ENCODE measurements at places on chromosomes 6 and 20.

- DNase-seq = no peak
Measured at GRCh38 chr20:58959652-58960051, 21.4 kb upstream of the NELFCD start.

GRCh38 chr6:138803861-138804260, 8.0 kb downstream of the ECT2L start:
- no peak for DNase-seq

DNA sequence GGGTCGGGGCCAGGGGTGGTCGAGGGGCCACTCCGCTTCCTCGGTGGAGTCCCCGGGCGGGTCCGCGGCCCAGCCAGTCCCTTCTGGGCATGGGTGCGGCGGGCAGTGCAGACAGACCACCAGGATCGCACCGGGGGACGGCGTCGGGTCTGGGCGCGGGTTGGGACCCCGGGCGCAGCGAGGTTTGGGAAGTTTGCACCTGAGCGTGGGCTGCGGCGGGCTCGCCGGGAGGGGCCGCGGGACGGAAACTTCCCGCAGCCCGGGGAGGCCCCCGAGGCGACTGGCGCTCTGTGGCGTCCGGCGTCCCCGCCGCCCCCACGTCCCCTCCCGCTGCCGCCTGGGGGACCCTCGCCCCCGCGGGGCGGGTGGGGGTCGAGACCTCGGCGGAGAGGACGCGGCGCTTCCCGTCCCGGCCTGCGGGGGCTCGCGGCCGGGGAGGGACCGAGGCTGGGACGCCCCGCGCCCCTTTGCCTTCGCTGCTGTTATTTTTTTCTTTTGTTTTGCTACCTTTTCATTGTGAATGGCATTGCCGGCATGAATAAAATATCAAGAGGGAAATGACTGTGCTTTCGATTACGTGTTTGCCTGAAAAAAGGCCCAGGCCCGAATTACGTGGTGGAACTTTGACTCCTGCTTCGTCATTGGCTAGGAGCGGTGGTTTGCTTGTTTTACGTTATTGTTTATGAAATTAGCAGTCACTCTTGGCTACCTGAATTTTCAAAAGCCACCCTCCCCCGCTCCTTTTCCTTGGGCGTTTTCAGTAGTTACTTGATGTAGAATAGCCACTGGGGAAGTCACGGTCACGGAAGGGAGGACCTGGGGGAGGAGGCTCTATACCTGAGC, 703 bp downstream of the SNX9 start:
- DNase-seq = peak; percentile 27

DNA sequence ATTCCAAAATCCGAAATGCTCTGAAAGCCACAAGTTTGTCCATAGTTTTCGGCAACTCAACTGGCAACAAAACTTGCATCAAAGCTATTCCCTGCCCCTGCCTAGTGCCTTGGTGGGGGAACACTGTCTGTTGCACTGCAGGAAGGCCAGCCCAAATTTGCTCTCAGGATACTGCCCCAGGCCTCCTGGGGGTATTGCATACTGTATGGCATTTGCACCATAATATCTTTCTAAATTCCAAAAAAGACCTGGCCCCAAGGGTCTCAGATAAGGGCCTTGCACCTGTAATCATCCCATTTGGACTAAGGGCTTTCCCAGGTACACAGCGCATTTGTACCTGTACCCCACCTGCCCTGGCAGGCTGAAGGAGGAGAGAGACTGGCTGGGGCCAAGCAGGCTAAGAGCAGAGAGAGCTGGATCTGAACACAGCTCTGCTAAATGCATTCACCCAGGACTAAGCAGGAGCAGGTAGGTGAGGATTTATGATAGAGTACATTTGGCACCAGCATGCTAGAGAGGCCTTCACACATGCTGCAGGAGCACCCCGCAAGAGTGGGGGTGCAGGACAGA, 4.0 kb upstream of the GRM4 start:
- no peak for DNase-seq

GRCh38 chr6:57113105-57113504, 23.1 kb downstream of the ZNF451 start:
- DNase-seq = no peak

DNA sequence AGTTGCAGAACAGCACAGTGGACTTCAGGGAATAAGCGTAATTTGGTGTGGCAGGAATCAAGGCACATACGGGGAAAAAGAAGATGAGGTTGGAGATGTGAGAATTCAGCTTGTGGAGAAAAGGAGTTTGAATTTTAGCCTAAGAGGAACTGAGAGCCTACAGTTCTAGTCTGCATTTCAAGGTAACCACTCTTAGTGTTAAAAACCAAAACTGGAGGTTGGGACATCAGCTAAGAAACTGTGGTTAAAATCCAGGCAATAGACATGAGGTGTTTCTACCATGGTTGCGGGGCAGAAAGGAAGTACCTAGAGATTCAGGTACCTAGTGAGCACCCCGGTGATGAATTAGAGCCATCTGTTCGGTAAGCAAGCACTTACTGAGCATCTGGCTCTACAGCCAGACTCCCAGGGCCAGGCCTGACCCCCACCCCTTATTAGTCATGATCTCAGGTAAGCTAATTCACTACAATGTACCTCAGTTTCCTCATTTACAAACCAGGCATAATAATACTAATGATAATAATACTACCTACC, 44.4 kb downstream of the FAXC start:
- DNase-seq = no peak

DNA sequence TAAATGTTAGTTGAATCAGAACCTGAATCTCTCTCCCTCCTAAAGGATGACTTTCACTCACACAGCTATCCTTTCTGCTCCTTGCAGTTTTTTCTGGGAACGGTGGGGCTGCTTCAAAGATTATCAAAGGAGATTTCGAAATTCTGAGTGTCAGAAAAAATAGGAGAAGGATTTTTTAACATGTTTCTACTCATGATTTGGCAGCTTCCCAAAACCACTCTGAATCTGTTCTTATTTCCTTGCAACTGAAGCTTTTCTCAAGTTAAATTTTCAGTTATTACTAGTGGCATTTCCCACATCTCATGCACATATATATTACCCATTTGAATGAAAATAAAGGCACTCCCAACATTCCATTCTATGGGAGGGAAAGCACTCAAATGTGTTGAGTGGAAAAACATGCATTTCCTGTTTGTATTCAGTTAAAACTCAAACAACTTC, 123.6 kb downstream of the LCA5 start:
- DNase-seq = no peak

GRCh38 chr6:43052842-43053544, 658 bp downstream of the CUL7 start:
- DNase-seq = no peak

GRCh38 chr20:47362361-47363219, 6.1 kb upstream of the ZMYND8 start:
- no peak for DNase-seq

DNA sequence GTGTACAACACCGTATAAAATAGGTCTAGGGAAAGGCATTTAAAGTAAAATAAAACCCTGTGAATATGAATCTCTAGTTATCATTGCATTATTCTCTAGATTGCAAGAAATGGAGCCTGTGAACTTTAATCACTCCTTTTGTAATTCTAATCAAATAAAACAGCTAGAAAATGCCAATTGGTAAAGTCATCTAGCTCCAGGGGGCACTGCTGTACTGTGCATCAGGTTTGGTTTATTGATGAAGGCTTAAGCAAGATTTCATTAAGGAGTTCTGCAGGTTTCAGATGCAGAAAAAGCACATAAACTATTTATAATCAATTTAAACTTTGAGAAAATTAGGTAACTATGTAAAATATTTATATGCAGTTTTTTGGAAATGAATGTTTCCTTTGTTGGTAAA, 645.0 kb downstream of the PHF3 start:
- no peak for DNase-seq

GRCh38 chr6:63742060-63742459, 106.5 kb downstream of the PHF3 start:
- no peak for DNase-seq

DNA sequence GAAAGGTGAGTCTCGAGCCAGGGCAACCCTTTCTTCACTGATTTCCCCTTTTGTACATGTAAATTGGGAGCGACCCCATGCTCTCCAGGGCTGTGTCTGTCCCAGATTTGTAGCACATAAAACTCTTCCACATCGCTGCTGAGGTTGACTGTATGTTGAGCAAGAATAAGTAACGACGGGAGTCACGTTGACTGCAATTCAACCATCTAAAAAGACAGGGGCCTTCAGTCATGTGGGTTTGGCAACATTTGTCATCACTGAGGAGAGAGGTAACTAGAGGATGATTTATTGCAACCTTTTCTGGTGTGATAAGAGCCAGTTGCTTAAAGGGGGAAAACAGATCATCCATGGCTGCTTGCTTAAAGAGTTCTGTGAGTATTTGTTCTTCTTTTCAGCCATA, 159.4 kb upstream of the SULF2 start:
- no peak for DNase-seq

GRCh38 chr6:135680964-135681913, 170.3 kb upstream of the PDE7B start:
- DNase-seq = no peak

DNA sequence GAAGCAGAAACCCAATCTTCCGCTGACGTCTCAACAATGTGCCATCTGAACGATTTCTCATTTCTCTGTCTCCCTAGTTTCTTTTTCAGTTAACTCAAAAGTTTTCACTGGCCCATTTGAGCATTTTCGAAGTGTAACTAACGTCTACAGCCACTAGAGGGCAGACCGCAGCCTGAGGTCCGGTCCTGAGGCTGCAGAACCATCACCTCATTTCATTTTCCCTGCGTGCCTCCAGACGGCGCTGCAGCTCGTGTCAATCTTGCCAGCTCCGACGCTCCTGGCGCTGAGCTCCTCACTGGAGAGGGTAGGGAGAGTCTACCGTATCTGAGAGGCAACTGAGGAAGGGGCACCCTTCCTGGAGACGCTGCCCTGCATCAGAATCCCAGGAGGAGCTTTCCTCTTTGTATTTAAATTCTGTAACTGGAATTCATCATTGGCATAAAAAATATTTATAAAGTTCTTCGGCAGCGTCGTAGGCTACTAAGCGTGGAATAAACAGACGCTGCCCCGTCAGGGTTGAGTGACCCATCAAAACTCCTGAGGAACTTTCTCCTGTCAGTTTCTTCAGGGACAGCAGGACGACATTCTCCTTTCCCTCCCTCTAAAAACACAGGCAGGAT, 28.5 kb upstream of the DTNBP1 start:
- DNase-seq = peak; percentile 87

DNA sequence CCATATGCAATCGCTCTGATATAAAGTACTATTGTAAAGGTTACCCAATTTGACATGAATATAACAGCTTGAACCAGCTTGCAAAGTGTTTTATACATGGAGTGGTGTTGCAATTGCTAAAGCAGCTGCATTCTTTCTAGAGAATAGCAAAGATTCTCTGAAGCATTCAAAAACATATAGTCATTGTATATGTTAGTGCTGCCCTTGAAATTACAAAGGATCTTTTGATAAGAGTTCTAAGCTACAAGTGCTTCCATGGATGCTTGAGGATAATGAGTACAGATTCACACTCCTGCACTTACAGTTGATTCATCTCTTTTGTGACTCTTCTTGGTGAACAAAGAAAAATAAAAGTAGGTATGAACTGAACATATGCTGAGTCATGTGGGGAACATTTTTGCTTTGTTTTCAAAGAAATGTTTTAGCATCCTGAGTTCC, 175.7 kb downstream of the ALDH8A1 start:
- DNase-seq = no peak

GRCh38 chr6:137744877-137745276, 122.2 kb upstream of the TNFAIP3 start:
- no peak for DNase-seq

GRCh38 chr20:35871259-35871771, 83.0 kb downstream of the SCAND1 start:
- DNase-seq = no peak

- no peak for DNase-seq
Measured at GRCh38 chr20:23156842-23157423, 70.8 kb upstream of the CD93 start.

DNA sequence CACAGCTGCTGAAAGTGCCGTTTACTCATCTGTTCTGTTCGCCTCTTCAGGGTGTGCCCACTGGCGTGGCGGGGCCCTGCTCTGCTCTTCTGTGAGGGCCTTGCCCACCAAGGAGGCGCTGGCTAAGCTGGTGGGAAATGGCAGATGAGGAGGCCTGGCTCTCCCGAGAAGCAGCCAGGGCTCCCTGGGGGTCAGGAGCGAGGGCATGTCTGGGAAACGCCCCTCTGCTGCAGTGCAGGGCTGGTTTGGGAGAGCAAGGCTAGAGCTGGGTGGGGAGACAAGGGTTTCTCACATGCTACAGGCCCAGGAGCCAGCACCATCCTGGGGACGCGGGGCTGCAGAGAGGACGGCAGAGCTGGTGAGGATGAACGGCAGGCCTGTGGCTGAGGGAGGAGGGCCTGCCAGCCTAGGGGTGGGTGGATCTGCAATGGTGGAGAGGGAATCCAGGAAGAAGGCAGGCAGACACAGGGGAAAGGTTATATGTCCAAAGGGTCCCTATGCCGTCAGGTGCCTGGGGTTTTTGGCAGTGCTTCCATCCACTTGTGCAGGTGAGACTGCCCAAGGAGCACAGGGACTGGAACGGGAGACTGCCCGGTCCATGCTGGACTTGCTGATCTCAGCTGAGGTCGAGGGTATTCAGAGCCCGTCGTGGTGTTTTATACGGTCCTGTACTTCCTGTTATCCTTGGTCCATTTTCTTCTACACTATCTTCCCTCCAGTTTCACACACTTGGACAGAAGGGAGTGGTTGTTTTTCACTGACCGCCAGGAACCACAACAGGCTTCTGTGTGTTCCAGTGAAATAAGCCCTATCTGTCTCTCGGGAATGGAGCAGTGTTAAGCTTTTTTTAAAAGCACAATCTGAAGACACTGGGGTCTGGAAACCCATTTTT, 119.2 kb downstream of the SYCP2 start:
- DNase-seq = no peak

GRCh38 chr6:107864226-107865127, 40.4 kb upstream of the SCML4 start:
- DNase-seq = no peak

DNA sequence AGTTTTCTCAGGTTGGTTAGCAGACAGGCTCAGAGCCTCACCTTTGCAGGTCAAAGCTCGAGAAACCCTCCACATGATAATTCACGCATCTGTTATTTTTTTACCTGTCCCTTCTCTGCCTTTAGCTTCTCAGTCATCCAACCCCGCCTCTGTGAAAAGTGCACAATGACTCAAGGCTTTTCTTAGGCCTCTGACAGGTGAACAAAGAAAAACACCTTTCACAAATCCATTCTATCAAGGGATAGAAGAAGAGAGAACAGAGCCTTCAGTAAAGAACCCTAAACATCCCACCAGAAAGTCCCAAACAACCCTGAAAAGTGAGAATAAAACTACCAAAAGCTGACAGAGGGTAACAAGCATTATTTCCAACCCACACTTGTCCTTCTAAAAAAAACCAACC, 178.2 kb downstream of the GJA10 start:
- DNase-seq = no peak

DNA sequence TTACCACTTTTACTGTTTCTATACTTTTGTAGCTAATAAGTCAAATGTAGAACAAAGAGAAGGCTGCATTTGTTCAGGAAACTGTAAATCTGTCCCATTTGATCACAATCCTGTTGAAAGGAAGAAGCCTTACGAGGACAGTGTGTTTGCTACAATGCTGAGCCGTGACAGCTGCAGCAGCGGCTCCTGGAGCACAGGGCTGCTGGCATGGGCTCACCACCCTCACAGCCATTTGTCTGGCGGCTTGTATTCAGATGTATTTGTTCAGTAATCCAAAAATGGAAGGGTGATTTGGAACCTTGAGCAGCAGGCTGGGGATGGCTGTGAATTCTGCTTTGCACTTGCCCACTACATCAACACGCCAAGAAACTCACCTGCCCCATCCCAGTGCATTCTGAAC, 5.7 kb downstream of the TUBB2A start:
- DNase-seq = no peak

GRCh38 chr6:73826571-73826970, 130.6 kb downstream of the CD109 start:
- DNase-seq = no peak

GRCh38 chr20:58553841-58554240, 38.6 kb upstream of the APCDD1L start:
- no peak for DNase-seq
